ENCODE measurements at places on chromosomes 7 and 10.

GRCh38 chr10:62813453-62813852, 2.7 kb downstream of the EGR2 start:
- no peak for DNase-seq

DNA sequence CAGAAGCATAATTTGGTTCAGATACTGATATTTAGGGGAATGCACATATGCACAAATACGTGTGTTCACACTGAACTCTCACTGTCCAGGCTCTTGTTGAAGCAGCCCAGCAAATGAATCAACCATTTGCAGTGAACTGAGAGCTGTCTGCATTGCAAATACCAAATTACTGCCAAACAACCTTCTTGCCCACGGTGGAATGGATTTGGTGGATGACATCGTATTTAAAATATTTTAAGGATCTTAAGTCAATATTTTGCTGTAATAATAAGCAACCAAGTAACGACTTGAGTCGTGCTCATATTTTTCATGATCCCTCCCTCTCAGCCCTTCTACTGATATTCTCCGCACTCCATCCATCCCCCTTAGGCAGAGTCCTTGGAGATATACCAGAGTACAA, 107.9 kb upstream of the FEZF1 start:
- DNase-seq = no peak

- no peak for DNase-seq
These were observed 616.4 kb upstream of the GHITM start for GRCh38 chr10:83522881-83523386.

DNA sequence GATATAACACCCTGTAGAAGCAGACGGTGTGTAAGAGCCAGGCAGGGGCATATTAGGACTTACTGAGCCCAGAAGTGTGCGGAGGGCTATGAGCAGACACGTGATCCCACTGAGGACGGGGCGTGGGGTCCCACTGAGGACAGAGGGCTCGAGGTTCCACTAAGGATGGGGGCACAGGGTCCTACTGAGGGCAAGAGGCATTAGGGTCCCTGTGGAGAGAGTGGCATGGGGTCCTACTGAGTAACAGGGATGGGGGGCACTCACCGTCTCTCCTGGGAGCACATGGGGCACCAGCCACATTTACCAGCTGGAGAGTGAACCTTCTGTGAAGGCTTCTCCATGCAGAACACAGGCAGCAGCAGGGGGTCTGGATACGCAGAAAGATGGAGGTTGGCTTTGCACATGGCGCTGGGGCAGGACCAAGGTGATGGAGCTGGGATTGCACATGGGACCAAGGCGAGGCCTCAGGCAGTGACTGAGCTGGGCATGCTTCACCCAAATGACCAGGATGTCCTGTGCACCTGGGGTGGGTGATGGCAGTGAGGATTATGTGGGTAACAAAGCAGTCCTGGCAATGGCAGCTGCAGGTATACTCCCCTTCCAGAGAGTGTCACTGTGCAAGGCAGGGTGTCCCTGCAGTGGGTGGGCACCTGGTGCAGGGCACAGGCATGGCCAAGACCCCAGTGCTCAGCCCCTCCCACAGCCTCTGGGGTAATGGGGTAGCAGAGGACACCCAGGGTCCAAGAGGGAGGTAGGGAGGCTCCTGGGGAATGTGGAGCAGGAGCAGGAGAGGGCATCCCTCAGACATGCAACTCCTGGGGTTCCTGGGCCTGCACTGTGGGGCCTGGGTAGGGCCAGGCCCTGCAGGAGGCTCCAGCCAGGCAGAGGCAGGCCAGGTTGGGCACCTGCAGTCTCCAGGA, 278.1 kb downstream of the TCERG1L start:
- no peak for DNase-seq

DNA sequence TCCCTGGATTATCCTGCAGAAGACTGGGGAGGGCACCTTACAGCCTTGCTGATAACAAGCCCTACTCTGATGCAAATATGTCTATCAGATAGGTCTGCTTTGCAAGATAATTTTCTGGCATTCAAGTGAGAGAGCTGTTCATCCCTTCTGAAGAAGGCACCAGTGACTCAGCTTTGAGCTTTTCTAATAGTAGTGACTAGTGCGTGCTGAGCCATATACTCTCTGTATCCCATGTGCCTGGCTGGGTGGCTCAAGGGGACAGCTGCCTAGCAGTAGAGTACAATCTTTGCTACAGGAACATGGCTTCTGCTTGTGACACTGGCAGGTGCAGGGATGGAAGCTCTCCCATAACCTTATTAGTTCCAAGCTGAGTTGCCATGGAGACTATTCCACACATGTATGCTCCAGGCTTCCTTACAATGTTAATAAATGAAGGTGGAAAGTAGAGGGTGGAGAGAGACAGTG, 35.0 kb upstream of the ABCB4 start:
- DNase-seq = peak; percentile 10

DNA sequence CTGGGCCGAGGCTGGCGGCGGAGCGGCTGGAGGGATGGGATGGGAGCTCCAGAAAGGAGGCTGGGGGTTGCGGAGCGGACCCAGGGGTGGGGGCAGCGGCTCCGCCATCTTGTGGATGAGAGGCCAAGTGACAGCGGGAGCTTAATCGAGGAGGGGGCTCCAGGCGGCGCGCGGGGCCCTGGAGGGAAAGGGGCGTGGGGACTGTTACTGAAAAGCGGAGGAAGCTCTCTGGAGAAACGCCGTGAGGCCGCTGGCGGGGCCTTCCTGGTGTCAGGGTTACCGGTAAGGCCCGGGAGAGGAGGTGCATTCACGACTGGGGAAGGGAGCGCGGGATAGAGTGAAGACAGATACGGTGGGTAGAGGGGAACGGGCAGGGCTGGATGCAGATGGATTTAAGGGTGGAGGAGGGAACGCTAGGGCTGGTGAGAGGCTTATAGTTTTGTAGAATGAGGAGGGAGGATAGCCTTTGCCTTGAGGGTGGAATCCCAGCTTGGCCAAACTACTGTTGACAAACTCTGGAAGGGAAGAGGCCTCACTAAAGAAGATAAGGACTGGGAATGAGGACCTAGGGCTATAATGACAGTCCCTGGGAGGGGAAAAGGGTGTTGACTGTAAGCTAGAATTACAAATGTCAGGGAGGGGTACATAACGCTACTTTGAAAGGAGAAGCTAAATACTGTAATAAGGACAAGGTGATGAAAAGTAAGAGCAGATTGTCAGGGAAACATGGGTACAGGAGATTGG, 535 bp downstream of the BTRC start:
- DNase-seq = no peak

- no peak for DNase-seq
These were observed 32.3 kb upstream of the FXYD4 start for GRCh38 chr10:43339136-43339535.

DNA sequence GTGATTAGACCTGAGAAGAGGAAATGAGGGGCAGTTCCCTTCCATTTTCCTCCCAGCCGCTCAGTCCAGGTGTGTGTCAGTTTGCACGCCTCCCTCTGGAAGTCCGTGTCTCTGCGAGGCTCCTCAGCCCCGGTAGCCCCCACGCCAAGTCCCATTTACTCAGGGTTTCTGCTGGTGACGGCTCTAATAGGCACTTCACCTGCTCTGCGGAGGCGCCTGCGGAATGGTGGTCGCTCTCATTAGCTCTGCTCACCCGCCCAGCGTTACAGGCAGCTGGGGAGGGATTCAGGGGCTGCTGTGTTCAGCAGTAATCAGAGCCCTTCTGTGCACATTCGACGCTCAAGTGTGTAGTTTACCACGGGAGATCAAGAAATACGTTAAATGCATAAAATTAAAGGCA, 179.9 kb downstream of the MGMT start:
- DNase-seq = no peak

GRCh38 chr10:133397938-133398337, 4.0 kb downstream of the MTG1 start:
- no peak for DNase-seq

GRCh38 chr10:111093741-111094380, 17.0 kb downstream of the ADRA2A start:
- no peak for DNase-seq

- no peak for DNase-seq
These were observed 81.5 kb upstream of the SMIM30 start for GRCh38 chr7:113199841-113200240.

- DNase-seq = no peak
These were observed 55.7 kb upstream of the IL6 start for GRCh38 chr7:22671177-22671879.

DNA sequence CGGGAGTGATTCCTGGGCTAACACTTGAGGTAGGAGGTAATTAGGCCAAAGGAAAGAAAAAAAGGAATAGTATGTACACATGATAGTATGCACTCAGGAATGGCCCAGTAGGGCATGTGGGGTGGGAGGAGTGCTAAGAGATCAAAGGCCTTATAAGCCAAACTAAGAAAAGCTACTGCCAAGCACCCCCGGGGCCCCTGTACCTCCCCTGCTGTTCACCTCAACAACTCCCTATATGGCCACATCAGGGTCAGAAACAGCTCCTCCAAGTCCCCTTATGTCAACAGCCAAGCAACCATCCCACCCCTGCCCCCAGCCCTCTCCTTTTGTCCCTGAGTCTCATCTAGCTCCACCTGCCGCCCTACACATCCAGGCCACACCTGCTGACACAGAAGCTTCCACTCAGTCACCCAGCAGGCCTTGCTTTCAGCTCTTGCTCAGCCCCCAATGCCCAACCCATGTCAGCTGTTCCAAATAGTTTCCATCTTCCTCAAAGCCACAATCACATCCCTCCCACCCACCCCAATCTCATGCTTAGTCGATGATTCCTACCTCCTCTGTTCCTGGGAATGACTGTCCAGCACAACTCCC, 80.2 kb downstream of the SORBS1 start:
- no peak for DNase-seq

DNA sequence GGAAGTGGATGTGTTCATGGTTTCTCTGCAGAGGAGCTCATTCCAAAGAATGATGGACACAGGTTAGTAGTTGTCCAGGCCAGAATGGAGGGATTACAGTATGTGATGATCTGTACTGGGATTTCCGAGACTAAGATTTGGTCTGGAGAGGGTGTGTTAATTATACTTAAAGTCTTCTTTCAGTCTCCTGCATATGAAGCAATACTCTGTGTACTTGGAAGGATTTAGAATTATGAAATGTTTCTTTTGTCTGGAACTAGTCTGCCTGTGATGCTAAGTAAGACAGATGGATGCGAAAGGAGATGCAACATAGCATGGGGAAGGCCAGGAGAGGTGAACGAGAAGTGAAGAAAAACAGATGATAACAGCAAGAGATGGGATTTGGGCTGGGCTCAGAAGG, 305.1 kb upstream of the LYZL1 start:
- DNase-seq = no peak
